Trophoblast cell (in vitro differentiated cells and primary cell): ENCODE measurements at places on chromosomes 12 and 14.

DNA sequence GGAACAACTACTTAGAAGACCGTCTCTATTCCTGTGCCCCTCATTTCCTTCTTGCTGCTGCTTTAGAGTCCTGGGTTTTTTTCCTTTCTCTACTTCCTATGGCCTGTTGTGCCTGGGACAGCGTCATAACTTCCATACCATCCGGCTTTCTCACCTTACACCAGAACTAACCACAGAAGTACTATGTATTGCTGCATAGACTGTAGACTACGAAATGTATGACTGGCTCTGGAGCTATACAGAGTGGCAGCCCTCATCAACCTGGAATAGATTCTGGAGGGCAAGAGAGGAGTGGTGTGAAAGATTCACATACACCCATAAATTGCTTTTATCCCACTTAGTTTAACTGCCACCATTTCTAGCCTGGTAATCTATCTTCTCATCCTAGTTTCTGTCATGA is 16.9 kb upstream of the SRP54 start:
- DNase-seq: peak; percentile 83

DNA sequence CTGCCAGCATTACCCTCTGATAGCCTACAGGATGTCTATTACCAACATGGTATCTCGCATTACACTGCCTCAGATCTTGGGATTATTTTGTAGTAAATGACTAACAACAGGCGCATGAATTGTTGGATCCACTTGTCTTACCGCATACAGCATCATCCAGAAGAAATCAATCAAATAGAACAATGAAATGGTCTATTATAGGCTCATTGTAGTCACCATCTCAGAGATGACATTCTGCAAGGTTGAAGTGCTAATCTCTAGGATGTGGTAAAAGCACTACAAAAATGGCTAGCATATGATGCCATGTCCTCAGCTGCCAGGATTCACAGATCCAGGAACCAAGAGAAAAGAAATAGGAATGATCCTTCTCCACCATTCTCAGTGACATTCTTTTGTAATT is 52.0 kb downstream of the WASHC3 start:
- no peak for DNase-seq

DNA sequence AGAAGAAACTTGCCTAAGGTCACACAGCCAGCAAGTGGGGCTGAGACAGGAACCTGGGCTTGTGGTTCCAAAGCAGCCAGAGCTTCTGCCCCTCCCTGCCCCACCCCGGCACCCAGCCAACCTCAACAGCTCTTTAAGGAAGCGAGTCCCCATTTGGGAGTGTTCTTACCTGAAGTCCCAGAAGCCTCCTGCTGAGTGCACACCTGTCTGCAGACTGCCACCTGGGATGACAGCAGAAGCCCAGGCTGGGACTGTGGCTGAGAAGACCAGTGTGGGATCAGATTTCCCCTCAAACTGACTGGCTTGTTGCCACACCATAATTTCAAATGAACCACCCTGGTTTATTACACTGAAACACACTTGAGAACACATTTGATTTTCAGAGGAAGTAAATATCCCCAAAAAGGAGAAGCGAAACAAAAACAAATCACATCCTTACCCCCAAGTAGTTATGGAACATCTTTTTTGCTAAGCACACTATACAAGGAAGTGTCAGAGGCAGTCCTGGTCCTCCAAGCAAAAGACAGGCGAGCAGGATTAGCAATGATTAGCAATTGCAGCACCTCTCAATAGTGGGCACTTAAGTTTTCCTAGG is 6.3 kb upstream of the RIN3 start:
- no peak for DNase-seq

- no peak for DNase-seq
Measured at GRCh38 chr14:95953111-95953724, 76.6 kb downstream of the TUNAR start.

GRCh38 chr14:62736048-62737043 is 308.9 kb downstream of the KCNH5 start:
- DNase-seq: no peak

DNA sequence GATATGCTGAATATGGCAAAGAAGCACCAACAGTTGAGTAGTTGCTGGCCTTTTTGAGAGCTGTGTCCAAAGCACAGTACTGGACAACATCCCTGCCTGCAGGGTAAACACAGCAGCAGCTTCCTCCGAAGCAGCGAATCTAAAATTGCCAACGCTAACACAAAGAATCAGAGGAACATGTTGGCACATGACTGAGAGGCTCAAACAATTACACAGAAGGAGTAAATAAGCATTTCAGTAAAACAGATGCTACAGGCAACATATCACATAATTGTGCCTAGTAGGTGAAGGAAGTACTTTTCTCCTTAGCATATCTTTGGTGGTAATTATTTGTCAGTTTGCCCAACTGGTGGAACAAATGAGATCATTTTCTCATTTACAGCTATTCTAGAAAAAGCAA is 52.1 kb downstream of the KICS2 start:
- DNase-seq: no peak

DNA sequence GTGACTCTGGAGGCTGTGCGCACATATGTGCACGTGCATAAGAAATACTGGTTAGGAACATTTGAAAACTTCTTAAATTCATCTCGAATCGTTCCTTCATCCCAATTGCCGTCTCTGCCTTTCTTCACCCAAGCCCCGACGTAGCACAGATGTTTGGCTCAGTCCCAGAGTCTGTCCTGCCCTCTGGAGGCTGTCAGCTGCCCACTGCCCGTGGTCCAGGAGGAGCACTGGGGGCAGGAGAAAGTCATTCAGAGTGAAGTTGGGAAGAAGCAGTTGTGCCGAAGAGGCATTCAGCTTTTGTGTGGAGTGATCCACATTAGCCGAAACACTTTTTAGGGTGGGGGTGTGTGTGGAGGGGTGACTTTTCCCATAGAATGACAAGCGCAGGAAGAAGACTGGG is 124.9 kb downstream of the TSPAN9 start:
- DNase-seq: no peak

DNA sequence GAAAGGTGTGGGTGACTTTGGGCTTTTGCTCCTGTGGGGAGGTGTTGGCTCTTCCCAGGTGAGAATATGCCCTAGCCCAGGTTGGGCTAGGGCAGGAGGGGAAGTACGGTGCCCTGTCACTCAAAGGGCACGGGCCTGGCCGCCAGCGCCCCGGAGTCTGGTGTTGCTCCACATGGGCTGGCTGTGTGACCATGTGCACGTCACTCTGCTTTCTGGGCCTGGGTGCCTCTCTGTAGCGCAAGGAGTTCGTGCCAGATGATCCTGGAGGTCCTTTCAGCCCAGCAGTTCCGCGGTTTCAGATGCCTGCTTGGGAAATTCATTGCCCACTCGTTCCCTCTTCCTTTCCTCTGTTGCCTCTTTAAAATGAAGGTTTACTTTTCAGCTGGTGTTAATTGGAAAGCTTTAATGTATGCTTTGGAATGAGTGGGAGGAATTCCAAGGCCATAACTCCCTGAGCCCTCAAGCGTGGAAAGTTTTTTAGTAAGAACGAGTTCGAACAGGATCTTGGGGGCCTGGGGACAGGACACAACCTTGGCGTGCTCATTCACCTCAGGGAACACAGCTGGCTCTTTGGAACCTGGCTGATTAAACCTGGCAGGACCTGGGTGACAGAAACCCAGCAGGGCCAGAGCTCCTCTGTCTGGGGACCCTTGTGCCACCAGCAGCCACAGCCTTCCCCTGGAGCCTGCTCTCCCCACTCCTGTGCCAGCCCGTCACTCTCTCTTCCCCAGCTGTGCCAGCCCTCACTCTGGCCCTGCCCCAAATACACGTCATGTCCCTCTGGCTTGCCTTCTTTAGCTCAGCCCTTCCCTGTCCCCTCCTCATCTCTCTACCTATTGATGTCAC is 42.8 kb downstream of the TSPAN9 start:
- no peak for DNase-seq

- DNase-seq: peak; percentile 52
Measured at GRCh38 chr12:55724226-55724939, 4.2 kb downstream of the RDH5 start.

DNA sequence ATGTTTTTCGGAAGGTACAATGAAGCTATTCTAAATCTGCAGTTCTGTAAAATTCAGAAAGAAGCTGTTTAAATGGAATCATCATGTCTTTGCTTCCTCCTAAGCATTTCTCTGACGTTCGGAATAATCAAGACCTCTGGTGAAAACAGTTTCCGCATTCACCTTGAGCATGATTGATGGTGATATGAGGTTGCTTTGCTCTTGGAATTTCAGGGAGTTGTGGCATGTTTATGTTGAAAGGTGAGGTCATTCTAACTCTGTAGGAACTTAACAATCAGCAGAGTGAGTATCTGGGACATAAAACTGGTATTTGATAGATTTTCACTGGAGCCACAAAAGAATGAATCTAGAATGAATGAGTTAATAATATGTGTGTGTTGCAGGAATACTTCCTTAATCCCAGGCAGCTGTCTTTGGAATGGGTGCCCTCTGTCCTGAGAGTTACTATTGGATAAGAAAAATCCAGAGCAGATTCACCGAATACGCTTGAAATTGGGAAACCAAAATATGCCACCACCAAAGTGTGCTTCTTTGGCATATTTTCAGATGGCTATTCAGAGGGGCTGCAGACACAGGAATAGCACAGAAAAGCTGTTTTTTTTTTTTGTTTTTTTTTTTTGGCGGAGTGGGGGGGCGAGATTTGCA is 599.1 kb downstream of the CCER1 start:
- DNase-seq: peak; percentile 55

- no peak for DNase-seq
Measured at GRCh38 chr14:105517096-105517495, 9.3 kb upstream of the TMEM121 start.

DNA sequence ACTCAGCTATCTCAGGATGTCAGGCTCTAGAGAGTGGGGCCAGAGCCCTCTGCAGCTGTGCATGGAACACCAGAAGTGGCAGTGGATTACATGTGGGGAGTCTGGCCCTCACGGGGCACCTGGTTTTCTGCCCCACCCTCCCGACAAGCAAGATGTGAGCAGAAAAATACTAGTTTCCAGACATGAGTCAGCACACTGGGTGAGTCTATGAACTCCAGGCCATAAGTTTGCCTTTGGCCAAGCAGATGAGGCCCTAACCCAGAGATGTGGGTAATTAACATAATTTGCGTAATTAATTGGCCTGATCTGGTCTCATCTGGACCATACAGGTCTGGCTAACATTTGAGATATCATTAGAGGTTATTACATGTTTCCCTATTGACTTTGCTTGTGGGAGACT is 37.7 kb upstream of the SLC24A4 start:
- no peak for DNase-seq

DNA sequence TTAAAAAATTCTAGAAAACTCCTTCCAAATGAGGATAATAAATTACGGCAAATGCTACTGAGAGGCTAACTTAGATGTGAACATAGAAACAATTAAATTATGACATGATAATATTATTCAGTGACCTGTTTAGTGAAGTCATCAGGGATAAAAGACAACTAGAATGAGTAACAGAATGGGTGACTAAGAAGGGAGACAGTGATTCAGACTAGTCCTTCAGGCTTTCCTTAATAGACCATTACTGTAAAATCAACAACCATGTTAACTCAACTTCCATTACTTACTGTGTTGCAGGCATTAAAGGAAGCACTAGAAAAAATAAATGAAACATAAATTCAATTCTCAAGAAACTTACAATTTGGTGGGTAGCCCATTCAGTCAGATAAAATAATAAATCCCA is 543.9 kb upstream of the LRFN5 start:
- DNase-seq: no peak

DNA sequence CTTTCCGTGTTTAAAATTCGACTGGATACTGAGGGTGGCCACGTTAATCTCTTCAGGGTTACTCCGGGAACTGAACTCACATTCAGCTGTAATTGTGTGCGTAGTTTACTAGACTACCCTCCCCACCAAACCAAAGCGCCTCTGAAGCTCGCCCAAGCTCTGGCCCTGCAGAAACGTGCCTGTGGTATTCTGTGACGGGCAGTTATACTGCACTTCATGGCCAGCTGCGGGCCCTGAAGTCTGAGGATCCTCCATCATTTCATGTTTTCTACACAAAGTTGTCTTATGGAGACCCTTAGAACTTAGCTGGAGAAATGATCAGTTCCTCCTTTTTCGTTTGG is 688 bp downstream of the ZNF26 start:
- peak; percentile 2 for DNase-seq

DNA sequence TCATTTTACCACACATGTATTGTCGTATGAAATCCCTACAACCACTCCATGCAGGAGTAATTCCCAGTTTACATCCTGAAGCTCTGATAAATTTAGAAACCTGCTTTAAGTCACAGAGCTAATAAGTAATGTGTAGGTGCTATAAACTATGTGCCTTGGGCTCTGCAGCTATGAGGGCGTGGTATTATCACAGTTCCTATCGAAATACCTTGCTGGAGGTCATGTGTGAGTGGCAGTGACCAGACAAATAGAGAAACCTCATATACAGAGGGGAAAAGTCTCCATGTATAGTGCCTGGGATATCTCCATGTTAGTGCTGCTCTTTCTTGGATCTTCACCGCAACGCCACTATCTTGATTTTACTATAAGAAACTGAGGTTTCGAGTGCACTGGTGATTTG is 883 bp upstream of the TBC1D15 start:
- DNase-seq: peak; percentile 79

GRCh38 chr12:25155022-25155576 is 39.9 kb downstream of the DNAI7 start:
- DNase-seq: peak; percentile 65

- no peak for DNase-seq
Measured at GRCh38 chr12:132847363-132848356, 19.0 kb upstream of the GOLGA3 start.

DNA sequence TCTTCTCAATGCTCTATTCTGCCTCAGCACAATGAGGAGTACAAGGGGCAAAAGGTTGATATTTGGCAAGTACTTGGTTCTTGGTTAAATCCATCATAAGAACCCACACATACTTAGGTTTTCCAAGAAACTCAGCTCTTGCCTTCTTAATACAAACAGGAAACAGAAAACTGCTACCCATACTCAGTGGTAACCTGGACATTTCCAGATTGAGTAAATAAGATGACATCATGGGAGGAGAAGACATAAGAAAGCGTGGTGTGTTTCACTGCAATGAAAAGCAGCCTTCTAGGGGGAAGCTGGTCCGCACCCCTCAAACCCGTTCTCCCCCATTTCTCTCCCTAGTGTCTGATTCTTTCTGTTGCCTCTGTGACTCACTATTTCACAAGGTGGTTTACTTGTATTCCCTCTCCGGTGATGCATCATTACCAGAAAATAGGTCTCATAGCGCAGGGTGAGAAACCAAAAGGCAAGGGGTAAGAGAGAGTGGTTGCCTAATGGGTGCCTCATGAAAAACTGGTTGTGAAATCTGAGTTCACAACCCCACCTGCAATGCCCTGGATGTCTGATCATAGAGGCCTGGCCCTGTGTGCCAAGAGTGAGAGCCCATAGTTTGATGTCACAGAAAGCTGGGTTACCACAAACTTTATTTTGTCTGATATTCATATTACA is 326.5 kb upstream of the TBX3 start:
- peak; percentile 2 for DNase-seq

GRCh38 chr14:96363751-96364336 is 518 bp downstream of the GSKIP start:
- DNase-seq: peak; percentile 78
